Smooth muscle cell of bladder (primary cell): ENCODE measurements at places on chromosomes 12 and 14. TPM values are rescaled to one million over a fixed set of nuclear protein-coding genes. Genes with fewer than 3 reads are reported as not detected.

Gene SLC35F4
- total RNA-seq: 0.28 TPM in 1 of 2 replicates, not detected in the other

Gene ACSS3
- total RNA-seq: 14.5 and 22.3 TPM in 2 replicates

Gene IAPP
- not detected in 2 replicates for total RNA-seq

Gene TRPV4
- 1.6 and 2.6 TPM in 2 replicates for total RNA-seq

Gene ARHGAP9
- total RNA-seq: 0.09 and 0.28 TPM in 2 replicates

Gene GYS2
- not detected in 2 replicates for total RNA-seq

Gene PIWIL1
- not detected in 2 replicates for total RNA-seq

Gene EML1
- total RNA-seq: 62.0 and 77.8 TPM in 2 replicates

Gene DRAM1
- total RNA-seq: 55.6 and 117 TPM in 2 replicates

Gene RPGRIP1
- total RNA-seq: not detected in 2 replicates

Gene HPD
- 2.2 and 11.9 TPM in 2 replicates for total RNA-seq

Gene BMP4
- total RNA-seq: 11.5 and 30.2 TPM in 2 replicates

Gene PIP4P1
- total RNA-seq: 21.6 and 23.3 TPM in 2 replicates

Gene MAP1LC3B2
- 0.14 and 0.28 TPM in 2 replicates for total RNA-seq

Gene OVCH1
- 0.09 and 0.14 TPM in 2 replicates for total RNA-seq

Gene HIF1A
- total RNA-seq: 378 and 515 TPM in 2 replicates

Gene GALNT8
- under 0.01 and 0.18 TPM in 2 replicates for total RNA-seq

Gene PRR13
- total RNA-seq: 25.2 and 27.5 TPM in 2 replicates

Gene TEAD4
- 6.0 and 6.5 TPM in 2 replicates for total RNA-seq

Gene RAP1B
- total RNA-seq: 121 and 180 TPM in 2 replicates

Gene INHBE
- total RNA-seq: 9.0 and 12.7 TPM in 2 replicates

Gene OLR1
- 0.92 and 3.1 TPM in 2 replicates for total RNA-seq

Gene M6PR
- total RNA-seq: 309 and 402 TPM in 2 replicates

Gene AMN1
- 7.5 and 10.5 TPM in 2 replicates for total RNA-seq

Gene LRRC43
- 1.00 and 2.6 TPM in 2 replicates for total RNA-seq

Gene CIROP
- total RNA-seq: under 0.01 and 0.18 TPM in 2 replicates

Gene LGR5
- total RNA-seq: not detected in 2 replicates

Gene FAIM2
- total RNA-seq: 5.4 and 5.5 TPM in 2 replicates

Gene SDSL
- total RNA-seq: 17.5 and 18.3 TPM in 2 replicates

Gene PLEKHD1
- total RNA-seq: under 0.01 and 0.09 TPM in 2 replicates

Gene EIF2S1
- total RNA-seq: 187 and 238 TPM in 2 replicates

Gene ANKLE2
- 52.4 and 63.3 TPM in 2 replicates for total RNA-seq

Gene RPL10L
- not detected in 2 replicates for total RNA-seq

Gene PRB2
- not detected in 2 replicates for total RNA-seq

Gene SPTB
- total RNA-seq: 0.14 TPM in 1 of 2 replicates, not detected in the other

Gene AMHR2
- not detected in 2 replicates for total RNA-seq

Gene RASSF3
- total RNA-seq: 11.1 and 12.7 TPM in 2 replicates

Gene KRT72
- total RNA-seq: not detected in 2 replicates
